Neural progenitor cell (in vitro differentiated cells): ENCODE measurements at places on chromosomes 4 and X.

DNA sequence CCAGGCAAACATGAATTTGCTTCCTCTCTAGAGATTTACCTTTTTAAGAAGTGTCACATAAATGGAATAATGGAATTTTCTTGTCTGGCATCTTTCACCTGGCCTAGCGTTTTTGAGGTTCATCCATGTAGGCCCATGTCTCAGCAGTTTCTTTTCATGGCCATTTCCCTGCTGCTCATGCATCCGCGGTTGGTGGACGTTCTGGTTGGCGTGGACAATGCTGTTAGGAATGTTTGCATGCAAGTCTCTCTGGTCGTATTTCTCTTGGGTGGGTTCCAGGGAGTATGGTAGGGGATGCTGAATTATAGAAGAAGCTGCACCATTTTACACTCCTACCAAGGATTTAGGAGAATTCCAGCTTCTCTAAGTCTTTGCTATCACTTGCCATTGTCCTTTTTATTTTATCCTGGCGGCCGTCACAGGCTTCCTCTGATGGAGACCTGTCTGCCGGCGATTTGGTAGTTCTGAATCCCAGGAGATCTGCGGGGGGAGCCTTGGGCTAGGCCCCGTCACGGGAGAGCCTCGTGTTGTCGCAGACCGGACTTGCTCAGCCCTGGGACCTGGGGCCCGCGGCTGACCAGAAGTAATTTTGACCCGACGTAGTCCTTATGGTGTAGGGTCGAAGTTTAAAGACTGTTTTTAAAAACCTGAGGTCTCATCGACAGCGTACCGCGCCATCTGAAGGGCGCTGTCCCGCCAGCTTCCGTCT lies 56.9 kb upstream of the TADA2B start:
- DNase-seq = peak; percentile 69

GRCh38 chr4:148057516-148057915 lies 325.6 kb downstream of the ARHGAP10 start:
- no peak for DNase-seq

DNA sequence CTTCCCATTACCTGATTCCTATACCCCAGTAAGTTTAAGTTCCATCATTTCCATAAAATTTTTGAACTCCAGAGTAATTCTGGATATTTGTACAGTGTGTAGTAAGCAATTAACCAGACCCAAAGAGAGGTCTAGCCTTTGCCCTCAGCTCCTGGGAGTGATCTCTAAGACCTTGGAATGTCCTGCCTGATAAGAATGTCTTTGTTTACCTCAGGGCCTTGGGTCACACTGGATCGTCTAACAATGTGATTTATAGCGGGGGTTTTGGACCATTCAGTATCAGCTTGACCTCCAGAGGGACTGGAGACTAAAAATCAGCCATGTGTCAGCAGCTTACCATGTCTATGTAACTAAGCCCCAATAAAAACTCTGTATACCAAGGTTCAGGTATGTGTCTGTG lies 330.9 kb upstream of the PPP1R2C start:
- DNase-seq = peak; percentile 4

DNA sequence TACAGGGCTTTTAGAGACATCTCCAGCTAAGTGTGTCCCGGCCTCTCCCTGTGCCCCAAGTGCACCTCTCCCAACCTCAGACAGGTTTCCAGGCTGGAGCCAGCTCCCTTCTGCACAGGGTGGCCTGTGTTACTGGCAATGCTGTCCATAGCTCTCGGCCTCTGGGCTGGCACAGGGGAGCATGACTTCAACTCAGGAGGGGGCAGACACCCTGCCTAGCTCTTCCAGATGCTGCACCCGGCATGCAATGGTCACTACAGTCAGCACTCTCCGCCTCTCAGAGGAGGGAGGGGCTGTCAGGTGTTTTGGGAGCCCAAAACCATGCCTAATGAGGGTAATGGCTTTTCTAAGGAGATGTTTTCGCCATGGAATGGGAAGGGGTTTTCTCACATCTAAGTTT lies 2.4 kb upstream of the IRAK1 start:
- no peak for DNase-seq

DNA sequence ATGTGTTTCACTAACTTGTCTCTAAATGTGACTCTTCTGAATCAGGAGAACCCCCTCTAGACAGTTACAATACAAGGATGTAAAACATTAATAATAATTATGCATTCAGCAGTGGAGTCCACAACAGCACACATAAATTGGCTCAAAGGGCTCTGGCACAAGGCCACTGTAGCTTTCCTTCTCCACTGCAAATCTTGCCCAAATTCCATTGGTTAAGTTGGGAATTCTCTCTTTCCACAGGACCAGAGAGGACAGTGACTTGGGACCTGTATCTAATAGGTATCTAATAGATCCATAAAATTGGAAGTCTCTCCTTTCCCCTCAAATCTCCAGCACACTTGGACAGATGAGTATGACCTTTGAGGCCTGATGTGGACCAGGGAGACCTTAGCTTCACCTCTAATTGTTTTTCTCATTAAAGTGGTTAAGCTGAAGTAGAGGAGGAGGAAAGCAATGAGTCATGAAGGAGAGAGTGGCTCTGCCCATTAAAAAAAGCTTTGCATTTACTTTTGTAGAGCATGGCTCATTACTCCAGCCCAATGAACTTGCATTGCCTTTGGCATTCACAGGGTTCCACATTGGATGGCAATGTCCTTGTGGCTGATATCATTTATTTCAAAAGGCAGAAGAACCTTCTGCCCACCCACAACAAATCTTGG lies 72.3 kb upstream of the SH3RF1 start:
- DNase-seq = no peak

GRCh38 chrX:22056235-22056634 lies 24.1 kb downstream of the PHEX start:
- DNase-seq = no peak

- DNase-seq = no peak
These were observed 7.7 kb downstream of the GPR50 start for GRCh38 chrX:151183912-151184565.

GRCh38 chr4:25011135-25011866 lies 19.4 kb downstream of the LGI2 start:
- no peak for DNase-seq

- peak; percentile 21 for DNase-seq
These were observed 52.0 kb downstream of the HMX1 start for GRCh38 chr4:8819473-8820177.

GRCh38 chr4:80183250-80184052 lies 13.9 kb upstream of the PRDM8 start:
- peak; percentile 33 for DNase-seq

- peak; percentile 1 for DNase-seq
These were observed 50.3 kb downstream of the HMX1 start for GRCh38 chr4:8821151-8821950.

GRCh38 chr4:83251447-83251830 lies 33.2 kb downstream of the COQ2 start:
- DNase-seq = no peak

GRCh38 chr4:45688341-45688740 lies 435.5 kb downstream of the GABRG1 start:
- no peak for DNase-seq

- no peak for DNase-seq
These were observed 225.1 kb downstream of the IDS start for GRCh38 chrX:149280011-149280410.

DNA sequence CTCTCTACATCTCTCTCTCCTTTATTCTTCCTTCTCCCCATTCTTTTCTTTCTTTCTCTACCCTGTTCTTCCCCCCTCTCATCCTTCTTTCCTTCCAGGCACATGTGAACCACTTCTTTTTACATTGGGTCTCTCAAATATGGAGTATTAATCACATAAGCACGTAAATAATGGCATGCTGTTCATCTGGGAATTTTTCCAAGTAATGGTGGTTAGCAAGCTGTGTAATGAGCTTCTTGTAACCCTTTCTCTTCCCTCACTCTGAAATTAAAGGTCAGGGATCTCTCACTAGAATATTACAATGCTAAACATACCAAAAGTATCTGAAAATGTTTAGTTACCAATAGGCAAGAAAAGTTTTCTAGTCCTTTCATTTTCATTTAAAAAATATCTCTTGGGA lies 239.9 kb upstream of the TEX13A start:
- no peak for DNase-seq

GRCh38 chr4:78862314-78862737 lies 76.9 kb downstream of the PAQR3 start:
- no peak for DNase-seq

DNA sequence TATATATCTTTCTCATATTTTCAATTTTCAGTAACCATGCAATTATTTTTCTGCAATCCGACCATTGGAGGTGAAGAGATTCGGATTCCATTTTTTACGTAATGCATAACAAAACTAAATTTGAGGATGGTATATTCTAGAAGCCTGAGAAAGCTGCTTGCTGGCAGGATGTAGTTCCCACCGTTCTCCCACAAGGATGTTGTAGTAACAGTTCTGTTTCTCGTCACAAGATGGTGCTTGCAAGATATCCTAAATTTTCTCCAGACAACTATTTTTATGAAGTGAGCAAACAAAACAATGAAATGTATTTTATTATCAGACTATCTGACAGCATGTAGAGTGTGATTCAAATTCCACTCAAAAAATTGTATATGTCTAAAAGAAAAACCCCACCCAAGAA lies 10.7 kb downstream of the PWWP3B start:
- no peak for DNase-seq

DNA sequence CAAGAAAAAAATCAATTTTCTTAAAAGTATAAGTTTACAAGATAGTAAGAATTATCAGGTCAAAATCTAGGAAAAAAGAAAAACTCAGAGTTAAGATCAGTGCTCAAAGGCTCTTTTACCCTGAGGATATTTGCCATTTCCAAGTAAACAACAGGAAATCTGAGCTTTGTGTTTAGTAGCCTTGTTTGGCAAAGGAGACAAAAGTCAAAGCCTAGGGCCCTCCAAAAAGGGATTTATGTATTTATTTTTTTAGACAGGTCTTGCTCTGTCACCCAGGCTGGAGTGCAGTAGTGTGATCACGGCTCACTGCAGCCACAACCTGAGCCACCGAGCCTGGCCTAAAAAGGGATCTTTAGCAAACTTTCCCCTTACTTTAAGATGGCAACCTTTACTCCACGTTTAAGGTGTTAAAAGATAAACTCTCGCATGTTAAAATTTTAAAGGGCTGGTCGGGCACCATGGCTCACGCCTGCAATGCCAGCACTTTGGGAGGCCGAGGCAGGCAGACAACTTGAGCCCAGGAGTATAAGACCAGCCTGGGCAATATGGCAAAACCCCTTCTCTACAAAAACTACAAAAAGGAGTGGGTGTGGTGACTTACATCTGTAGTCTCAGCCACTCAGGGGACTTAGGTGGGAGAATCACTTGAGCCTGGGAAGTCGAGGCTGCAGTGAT lies 21.3 kb upstream of the OPHN1 start:
- DNase-seq = no peak

GRCh38 chr4:36349938-36350549 lies 68.6 kb downstream of the DTHD1 start:
- no peak for DNase-seq

DNA sequence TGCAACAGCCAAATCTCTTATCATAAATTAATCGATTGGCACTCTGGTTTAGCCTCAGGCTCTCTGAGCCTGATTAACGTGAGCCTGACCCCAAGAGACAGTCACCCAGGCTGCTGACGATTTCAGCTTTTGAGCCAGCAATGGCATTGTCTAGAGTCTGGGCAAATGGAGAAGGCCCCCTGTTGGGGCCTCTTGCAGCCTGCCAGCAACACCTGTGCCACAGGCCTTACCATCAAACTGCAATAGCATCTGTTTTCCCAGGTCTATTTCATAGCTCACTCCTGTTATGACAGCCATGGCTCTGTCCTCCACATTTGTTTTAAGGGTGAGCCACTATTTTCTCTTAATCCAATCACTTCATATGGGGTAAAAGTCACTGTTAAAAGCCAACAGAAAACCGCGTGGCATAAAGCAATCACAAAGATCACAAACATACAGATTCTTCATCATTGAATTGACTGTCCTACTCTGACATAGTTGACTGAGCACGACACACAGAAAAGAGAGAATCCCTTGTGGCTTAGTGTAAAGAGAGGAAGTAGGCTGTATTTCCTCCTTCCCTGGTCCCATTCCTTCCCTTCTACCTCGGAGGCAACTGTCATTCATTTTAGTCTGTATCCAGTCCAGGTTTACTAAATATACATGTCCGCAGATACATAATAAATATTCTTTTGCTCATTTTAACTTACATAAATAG lies 47.8 kb downstream of the SLC9A7 start:
- peak; percentile 17 for DNase-seq

DNA sequence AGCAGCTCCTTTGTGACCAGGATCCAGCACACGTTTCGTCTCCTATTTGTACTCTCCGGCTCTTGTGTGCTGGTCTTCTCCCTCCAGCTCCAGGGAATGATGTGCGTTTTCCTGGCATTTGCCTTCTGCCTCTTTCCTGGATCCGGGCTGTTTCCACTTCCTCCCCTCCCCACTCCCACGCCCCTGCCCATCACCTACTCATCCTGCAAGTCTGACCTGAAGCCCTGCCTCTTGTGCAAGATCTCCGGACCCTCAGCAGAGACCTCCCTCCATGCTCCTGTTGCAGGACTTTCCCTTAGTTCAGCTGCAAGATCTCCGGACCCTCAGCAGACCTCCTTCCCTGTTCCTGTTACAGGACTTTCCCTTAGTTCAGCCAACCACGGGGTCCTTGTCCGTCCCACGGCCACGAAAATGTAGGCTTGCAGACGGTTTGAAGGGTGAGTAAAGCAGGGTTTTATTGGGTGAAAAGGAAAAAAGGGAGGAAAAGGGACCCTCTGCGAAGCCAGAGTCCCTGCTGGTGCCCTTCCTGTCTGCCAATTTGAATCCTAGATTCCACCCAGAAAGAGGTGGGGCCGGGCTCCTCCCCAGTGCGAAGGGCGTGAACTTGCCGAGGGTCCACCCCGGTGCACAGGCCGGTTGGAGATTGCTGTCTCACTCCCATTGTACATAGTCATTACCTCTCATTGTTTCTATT lies 74.4 kb upstream of the IRF2 start:
- peak; percentile 5 for DNase-seq

DNA sequence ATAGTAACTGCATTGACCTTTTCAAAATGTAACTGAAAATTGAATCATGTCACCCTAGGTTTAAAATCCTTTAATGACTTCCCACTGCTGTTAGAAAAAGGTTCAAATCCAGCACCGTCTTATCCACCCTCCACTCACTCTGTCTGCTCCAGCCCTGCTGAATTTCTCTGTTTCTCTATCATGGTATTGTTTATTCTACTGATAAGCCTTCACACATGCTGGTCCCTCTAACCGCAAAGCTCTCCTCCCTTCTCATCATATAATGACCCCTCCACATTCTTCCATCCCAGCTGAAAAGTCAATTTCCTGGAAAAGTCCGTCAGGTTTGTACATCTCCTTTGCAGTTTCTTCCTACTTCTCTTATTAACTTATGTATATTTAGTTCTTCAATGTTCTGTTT lies 389.2 kb upstream of the F9 start:
- no peak for DNase-seq

DNA sequence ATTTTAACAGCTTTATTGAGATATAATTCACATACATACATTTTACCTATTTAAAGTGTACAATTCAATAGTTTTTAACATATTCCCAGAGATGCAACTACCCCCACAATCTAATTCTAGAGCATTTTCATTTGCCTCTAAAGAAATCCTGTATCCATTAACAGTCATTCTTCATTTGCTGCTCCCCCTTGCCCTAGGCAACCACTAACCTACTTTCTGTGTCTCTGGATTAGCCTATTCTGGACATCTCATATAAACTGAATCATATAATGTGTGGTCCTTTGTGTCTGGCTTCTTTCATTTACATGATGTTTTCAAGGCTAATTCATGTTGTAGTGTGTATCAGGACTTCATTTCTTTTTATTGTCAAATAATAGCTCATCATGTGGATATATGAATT lies 105.1 kb upstream of the GRPR start:
- no peak for DNase-seq

GRCh38 chrX:155954793-155955192 lies 42.7 kb upstream of the IL9R start:
- DNase-seq = no peak

GRCh38 chr4:111502626-111503025 lies 642.6 kb upstream of the FAM241A start:
- no peak for DNase-seq
